ENCODE measurements at places on chromosomes 3 and 15.
A peak's percentile ranks its signal among the peaks of the same experiment; 100 is the strongest.

DNA sequence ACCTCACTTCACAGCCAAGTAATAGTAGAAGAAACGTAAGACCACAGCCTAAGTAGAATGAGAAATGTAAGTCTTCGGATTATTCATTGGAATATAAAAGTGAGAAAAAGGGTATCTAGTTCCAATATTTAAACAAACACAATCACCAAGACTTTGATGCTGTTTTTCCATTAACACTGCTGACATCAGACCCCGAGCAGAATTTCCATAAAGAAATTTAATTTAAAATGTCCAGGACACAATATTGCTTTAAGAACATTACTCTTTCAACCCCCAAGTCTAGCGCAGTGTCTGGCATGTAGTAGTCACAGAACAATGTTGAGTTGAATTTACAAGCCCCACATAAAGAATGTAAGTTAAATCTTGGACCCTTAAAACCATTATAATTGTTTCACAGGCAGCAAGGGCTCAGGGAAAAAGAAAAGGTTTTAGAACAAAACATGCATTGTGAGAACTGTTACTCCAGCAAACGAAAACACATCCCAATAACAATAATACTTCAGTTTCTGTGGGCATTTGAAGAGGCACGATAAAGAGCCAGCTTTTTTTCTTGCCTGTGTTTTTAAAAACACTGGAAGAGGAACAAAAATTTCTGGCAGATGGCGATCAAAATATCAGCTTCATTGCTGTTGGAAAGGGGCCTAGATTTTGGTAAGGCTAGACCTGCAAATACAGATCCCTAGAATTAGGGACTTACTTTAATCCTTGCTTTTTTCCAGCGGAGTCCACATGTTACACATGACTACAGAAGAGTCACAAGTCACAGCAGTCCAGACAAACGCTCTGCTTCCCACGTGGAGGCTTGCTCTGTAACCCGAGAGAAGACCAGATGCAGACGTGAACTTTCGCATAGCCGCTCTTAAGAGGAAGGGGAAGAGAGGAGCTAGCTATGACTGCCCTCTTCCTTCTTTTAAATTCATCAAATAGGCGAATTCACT, 77.9 kb upstream of the IGSF10 start:
- DNase-seq = peak; percentile 87

- no peak for DNase-seq
Observed at GRCh38 chr3:195755391-195755790, 34.6 kb downstream of the MUC20 start.

DNA sequence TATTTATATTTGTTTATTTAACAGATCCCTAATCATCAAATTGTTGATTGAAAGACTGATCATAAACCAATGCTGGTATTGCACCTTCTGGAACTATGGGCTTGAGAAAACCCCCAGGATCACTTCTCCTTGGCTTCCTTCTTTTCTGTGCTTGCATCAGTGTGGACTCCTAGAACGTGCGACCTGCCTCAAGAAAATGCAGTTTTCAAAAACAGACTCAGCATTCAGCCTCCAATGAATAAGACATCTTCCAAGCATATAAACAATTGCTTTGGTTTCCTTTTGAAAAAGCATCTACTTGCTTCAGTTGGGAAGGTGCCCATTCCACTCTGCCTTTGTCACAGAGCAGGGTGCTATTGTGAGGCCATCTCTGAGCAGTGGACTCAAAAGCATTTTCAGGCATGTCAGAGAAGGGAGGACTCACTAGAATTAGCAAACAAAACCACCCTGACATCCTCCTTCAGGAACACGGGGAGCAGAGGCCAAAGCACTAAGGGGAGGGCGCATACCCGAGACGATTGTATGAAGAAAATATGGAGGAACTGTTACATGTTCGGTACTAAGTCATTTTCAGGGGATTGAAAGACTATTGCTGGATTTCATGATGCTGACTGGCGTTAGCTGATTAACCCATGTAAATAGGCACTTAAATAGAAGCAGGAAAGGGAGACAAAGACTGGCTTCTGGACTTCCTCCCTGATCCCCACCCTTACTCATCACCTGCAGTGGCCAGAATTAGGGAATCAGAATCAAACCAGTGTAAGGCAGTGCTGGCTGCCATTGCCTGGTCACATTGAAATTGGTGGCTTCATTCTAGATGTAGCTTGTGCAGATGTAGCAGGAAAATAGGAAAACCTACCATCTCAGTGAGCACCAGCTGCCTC, 14.7 kb downstream of the THBS1 start:
- no peak for DNase-seq

GRCh38 chr3:188916934-188917401, 254.8 kb upstream of the TPRG1 start:
- no peak for DNase-seq

DNA sequence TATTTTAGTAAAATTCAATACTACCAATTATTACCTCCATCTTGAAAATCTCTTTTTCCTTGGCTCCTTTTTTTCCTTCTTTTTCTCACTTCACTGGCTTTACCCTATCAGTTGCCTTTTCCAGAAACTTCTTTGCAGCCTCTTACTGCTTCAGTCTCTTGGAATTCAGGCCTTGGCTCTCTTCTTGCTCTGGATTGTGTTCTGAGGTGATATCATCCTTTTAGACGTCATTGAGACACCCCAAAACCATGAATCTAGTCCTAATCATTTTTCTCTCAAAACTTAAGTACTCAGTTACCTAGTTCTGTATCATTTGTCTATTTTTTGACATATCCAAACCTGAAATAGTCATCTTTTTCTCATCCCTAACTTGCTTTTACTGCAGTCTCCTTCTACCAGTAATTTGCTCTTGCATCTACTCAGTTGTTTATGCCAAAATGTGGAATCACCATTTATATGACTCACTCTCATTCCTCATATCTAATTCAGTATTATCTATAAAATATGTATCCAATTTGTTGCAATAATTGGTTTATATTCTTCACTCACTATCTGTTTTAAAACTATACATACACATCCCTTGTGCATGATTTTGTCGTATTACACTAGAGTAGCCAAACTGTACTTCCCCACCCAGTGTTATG, 703.2 kb upstream of the CCDC54 start:
- no peak for DNase-seq

GRCh38 chr3:32780735-32781210, 37.0 kb upstream of the TRIM71 start:
- DNase-seq = peak; percentile 63

GRCh38 chr3:169769287-169770181, at the start of gene ACTRT3:
ACTRT3 (minus strand) TSS chr3:169769561; CDS start chr3:169769520, 41 bp downstream.
- peak; percentile 80 for DNase-seq

DNA sequence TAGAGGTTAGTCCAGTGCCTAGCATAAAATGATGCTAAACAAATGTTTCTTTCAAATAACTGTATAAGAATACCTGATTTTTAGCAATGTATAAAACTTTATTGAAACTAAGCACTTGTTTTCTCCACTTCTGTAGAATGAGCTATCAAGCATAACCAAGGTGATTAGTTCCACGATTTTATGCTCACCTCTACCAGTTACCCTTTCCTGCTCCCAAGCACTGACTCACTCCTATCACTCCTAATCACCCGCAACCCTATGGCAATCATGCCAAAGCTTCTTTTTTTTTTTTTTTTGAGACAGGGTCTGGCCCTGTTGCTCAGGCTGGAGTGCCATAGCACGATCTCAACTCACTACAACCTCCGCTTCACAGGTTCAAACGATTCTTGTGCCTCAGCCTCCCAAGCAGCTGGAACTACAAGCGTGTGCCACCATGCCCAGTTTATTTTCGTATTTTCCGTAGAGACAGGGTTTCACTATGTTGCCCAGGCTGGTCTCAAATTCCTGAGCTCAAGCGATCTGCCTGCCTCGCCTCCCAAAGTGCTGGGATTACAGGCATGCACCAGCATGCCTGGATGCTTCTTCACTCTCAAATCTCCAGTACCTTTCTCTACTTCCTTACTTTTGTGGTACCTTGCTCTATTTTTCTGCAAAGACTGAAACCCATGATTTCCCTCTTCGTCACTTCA, 3.9 kb downstream of the HSPBAP1 start:
- peak; percentile 43 for DNase-seq

DNA sequence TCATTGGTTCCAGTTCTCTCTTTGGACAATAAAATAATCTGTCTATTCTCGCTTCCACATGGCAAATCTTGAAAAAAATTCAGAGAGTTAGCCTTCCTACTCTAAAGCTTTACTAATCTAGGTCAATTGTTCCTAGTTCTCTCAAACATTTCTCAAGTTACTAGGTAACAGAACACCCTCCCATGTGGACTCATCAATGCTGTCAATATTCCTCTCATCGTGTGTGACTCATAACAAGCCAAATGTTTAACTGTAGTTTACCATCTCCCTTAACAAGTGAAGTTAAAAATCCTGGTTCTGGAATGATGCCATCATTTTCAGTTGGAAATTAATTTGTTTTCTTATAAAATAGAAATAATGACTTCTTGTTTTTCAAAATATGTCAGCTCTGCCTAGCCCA, 438.6 kb downstream of the ROBO1 start:
- no peak for DNase-seq

- DNase-seq = peak; percentile 55
Observed at GRCh38 chr3:52128118-52128683, 26.0 kb downstream of the POC1A start.
